ENCODE measurements at places on chromosomes 16 and 17.

- no peak for DNase-seq
Measured at GRCh38 chr17:14712611-14713021, 411.7 kb downstream of the HS3ST3B1 start.

- DNase-seq: no peak
Measured at GRCh38 chr17:32299580-32300164, 34.0 kb downstream of the RHBDL3 start.

DNA sequence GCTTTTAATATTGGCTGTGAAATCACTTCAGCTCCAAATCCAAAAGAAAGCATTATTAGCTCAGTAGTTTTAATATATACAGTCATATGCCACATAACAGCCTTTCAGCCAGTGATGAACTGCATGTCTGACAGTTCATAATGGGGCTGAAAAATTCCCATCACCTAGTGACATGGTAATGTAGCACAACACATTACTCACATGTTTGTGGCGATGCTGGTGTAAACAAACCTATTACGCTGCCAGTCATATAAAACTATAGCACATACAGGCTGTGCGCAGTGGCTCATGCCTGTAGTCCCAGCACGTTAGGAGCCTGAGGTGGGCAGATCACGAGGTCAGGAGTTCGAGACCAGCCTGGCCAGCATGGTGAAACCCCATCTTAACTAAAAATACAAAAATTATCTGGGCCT, 92.2 kb downstream of the TUBD1 start:
- no peak for DNase-seq

- peak; percentile 38 for DNase-seq
Measured at GRCh38 chr16:27109666-27110523, 43.2 kb downstream of the C16orf82 start.

- no peak for DNase-seq
Measured at GRCh38 chr17:72382971-72383722, 262.3 kb downstream of the SOX9 start.

GRCh38 chr17:40646791-40647623, 611 bp downstream of the SMARCE1 start:
- DNase-seq: no peak

GRCh38 chr17:74334393-74335039, 8.5 kb downstream of the KIF19 start:
- no peak for DNase-seq

- DNase-seq: no peak
Measured at GRCh38 chr16:10729104-10730048, 14.3 kb upstream of the NUBP1 start.

DNA sequence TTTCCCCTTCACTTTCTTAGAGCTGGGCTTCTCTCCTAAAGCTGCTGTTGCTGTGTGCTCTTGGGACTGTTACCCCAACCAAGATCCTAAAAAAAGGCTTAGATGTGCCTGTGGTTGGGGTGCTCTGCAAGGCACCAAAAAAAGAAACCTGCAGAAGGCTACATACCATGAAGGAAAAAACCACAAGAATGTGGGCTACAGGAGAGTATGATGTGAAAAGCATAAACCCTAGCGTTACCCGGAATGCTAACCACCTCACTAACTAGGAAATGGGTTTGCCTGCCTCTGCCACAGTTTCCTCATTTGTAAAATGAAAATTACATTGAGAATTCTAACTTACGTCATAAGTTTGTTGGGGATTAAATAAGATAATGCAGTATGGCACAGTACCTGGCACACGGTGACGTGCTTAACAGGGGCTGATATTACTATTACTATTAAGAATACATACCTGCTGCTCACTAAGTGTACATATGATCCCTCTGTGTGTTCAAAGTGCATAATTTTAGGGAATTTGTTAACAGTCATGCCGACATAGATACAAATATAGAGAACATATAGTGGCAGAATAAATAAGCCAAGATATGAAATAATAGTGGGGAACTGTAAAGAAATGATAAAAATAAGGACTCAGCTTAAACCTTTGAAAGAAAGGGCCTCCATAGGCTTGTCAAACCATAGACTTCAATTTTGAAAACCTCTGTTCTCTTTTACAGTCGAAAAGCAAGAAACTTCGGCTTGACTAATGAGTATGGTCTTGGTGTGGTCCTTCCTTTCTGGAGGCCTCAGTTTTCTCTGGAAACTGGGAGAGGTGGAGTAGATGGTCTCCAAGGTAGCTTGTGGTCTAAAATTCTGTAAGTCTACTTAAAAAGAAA, 177.8 kb upstream of the TBX2 start:
- no peak for DNase-seq

Measured in activated gamma-delta T cell (primary cell).